DMS 273 treated with DMSO at 0.1 percent for 48 hours (cell line): ENCODE measurements at places on chromosomes 2 and 18.

DNA sequence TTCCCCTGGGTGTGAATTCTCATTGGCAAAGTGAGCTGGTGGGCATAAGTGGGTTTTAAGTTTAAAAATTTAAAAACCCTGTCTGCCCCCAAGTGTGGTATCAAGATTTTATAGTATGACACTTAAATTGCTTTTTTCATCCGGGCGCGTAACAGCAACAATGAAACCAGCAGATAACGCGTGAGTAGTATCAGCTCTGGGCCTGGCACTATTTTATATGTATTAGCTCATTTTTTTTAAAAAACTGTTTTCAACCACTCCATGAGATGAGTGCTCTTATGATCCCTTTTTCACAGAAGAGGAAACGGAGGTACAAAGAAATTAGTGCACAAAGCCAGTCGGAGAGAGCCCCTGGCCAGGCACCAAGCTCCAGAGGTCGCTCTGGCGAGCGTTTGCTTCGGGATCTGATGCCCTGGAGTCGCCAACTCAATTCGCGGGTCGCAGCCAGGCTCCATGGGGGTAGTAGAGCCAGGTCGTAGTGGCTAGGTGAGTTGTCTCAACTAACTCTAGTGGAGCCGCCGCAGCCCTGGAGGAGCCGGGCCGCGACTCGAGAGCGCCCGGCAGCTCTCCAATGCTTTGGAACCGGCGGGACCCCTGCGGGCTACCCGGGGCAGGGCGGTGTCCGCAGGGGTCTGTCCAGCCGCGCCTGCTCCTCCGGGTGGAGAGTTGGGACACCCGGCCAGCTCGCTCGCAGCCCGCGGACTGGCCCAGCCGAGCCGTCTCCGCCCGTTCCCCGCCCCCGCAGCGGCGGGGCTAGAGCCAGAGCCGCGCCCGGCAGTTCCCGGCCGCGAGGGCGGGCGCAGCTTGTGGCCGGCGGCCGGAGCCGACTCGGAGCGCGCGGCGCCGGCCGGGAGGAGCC, at the start of gene IL1R1:
Gene IL1R1, plus strand, starts transcription at position 777 of the 859 bp plus-strand sequence. CDS start 14,979 bp downstream, outside the sequence.
- no peak for DNase-seq

DNA sequence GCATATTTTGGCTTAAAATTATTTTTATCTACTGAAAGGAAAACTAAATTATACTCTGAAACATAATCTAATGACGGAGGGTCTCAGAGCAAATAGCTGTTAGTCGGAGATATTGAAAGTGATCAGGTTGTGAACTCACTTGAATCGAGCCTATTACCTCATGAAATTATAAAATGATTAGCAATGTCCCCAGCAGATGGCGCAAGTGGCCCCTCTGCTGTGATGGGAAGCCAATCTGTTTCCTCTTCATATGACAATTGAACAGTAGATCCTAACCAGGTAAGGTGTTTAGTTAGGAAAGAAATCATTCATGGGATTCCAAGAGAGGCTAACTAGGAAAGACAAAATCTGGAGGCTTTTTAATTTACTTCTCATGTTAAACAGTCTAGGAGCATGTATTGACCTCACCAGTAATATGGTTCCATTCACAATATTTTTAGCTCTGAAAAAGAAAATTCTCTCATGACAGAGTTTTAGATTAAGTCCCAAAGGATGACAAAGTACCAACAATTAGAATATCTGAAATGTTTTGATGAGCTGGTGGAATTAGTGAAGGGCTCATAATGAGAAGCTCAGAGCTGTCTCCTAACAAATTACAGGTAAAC, 29.9 kb upstream of the MPPE1 start:
- DNase-seq, result peak; percentile 42

DNA sequence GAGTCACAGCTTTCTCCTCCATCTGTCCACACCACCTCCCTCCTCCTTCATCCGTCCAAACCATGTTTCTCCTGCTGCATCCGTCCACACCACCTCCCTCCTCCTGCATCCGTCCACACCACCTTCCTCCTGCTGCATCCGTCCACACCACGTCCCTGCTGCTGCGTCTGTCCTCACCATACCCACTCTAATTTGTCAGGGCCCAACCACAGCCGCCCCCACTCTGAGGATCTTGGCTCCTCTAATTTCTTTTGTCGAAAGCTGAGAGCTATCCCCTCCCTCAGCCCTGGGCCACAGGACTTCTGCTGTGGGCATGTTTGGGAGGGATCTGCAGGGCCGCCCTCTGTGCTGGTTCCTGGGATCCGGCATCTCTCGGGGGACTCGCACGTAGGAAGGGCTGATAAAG, 67.4 kb downstream of the TPO start:
- DNase-seq, result no peak

DNA sequence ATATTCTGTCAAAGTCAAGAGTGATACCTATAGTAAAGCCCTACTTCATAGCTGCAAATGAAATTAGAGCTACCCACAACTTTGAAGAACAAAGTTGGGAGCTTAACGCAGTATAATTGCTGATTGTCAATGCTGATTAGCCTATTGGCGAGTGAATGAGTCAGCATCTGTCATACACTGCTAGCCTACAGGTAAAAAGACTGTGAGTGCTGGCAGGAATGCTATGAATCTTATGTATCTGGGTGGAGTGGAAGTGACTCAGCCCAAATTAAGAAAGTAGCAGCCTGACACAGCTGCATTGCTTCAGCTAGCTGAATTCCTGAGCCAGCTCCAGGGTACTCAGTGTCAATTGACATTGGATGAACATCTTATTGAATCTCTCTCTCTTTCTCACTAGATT, 179.4 kb upstream of the DCC start:
- DNase-seq, result no peak

- no peak for DNase-seq
Measured at GRCh38 chr2:178238154-178238521, 43.8 kb downstream of the OSBPL6 start.

- peak; percentile 61 for DNase-seq
Measured at GRCh38 chr2:168614172-168615018, 158.3 kb downstream of the CERS6 start.

GRCh38 chr2:25341753-25342371, at the start of gene DNMT3A:
Gene DNMT3A (minus strand): TSS chr2:25341925. CDS start chr2:25313984, 27,941 bp downstream.
- DNase-seq, result peak; percentile 16

DNA sequence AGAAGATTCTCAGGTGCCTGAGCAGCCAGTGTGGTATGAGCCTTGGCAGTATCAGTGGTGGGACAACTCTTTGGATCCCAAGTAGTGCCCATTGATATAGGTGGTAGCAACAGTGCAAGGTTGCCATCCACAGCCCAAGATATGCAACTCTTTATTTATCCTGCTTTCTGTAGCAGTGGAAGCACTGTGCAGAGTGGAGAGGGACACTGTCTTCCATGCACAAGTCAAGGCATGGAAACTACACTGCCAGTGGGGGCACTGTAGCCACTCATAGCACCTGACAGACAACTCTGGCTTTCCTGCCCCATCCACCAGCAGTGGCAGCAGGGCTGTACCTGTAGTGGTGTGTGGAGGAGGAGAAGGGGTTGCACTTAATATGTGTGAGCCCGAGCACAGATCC, 409.6 kb upstream of the TMEFF2 start:
- no peak for DNase-seq

DNA sequence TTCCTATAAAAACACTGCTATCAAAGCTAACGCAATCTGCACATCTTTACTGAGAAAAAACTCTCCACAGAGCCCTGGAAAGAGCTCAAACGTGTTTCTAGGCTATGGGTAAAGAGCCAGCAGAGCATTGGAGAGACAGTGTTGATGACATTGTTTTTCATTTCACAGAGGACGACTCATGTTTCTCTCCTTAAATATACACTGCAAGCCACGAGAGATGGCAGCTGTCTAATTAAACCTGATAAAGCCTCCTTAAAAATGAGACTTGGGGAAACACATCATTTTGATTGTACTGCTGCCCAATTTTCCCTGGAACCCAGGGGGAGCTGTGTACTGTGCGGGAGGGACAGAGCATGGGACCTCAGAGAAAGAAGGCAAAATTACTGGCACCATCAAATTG, 294.3 kb upstream of the SETBP1 start:
- no peak for DNase-seq

DNA sequence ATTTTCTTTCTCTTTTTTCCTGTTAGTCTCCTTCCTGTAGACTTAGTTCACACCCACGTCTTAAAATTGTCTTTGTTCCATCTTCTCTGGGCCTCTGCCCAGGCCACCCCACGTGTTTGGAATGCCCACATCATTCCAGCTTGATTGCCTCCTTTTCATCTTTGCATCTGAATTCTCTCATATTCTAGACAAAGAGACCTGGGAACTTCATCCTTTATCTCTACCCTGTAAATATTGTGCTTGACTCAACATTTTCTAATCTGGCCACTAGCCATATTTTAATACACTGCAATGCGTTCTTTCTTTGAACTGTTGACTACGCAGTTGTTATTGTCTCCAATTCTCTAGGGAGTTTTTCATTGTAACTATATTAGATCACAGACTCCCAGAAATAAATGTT, 187.5 kb upstream of the NRXN1 start:
- no peak for DNase-seq

- no peak for DNase-seq
Measured at GRCh38 chr2:134198006-134198634, 55.8 kb upstream of the MGAT5 start.

- no peak for DNase-seq
Measured at GRCh38 chr18:66867653-66868052, 263.8 kb upstream of the CDH19 start.

GRCh38 chr18:79610461-79611039, 69.1 kb upstream of the CTDP1 start:
- no peak for DNase-seq

DNA sequence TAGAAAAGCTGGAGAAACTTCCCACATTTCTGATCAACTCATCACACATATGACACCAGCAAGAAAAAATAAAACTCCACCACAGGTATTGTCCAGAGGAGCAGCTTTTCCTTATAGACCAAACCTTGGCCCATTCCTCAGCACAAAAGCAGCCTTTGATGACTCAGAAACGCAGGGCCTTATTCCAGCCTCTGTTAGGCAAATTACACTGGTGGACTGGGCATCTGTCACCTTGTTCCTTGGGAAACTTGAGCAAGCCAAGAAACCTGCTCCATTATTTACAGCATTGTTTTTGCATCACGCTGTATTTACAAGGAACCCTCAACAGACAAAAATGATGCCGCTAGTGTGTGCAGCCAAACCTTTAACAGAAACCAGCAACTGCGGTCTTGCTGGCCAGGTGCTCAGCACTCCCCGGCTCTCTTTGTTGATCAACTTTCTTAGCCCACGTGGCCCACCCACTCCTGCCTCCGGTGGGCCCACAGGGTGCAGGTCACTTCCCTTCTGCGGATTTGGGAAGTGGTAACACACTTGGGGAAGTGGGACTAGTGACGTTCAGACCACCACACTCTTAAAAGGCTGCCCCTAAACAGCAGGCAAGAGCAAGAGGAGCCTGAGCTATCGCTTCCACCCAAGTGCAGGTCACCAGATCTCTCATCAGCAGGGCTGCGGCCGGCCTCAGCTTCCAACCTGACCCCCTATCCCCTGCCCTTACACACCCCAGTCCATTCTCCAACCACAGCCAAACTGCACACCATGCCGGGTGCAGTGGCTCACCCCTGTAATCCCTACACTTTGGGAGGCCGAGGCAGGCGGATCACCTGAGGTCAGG, 1.5 kb downstream of the AP1S3 start:
- DNase-seq, result no peak

GRCh38 chr2:187274146-187274545, 173.9 kb downstream of the CALCRL start:
- DNase-seq, result no peak

- DNase-seq, result no peak
Measured at GRCh38 chr18:77658299-77658662, 408.6 kb downstream of the GALR1 start.
